SJCRH30 (cell line): ENCODE measurements at places on chromosomes 11 and 22. TPM values are rescaled to one million over a fixed set of nuclear protein-coding genes. Genes with fewer than 3 reads are reported as not detected.

DNA sequence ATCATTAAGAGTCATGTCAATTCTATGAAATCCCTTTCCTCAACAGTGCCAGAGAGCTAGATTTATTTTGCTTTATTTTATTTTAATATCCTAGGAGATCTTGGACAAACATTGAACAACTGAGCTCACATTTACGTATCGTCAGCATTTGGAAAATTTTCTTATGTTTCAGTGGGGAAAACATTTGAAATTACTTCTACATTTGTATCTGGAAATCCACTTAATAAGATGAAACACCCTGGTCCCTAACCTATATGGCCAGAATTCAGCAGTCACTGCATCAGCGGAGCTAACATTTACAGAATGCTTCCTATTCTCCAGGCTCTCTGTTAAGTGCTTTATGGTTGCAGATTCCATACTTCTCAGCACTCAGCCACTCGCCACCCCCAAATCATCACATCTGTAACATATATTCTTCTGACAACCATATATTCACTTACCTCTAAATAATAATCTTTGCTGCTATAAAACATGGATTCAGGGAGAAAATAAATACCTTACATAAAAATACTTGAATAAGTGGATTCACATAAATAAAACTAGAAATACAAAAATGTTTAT lies 773.9 kb downstream of the JRKL start:
- DNase-seq = no peak

DNA sequence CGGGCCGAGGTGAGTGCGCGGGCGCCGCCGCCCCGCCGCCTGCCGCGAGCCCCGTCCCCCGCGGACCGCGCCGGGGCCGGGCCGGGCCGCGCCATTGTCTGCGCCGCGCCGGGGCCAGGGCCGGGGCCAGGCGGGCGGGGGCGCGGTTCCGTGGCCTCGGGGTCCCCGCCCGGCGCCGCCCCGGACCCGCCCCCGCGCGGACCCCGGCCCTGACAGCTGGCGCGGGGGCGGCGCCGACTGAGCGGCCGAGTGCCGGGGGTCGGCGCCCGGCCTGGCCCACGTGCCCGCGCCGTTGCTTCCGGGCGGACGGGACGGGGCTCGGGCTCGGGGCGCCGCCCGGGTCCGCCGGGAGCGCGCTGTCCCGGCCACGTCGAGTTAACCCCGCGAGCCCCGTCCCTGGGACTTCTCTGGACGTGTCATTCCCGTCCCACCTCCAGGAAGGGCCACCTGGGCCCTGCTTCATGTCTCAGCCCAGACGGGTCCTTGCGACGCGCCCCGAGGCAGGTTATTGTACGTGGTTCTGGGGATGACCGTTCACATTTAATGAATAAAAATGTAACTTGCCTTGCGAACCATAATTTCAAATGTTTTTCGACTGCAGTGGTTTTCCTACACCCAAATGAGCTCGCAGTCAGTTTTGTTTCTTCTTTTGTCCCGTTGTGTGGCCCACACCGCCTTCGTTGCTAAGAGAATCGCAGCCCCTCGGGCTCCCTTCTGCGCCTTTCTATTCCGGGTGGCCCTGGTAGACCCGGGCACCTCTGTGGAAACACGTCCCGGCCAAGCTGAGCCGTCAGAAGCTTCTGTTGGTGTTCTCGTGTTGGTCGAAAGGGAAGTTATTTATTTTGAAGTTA lies 562 bp downstream of the ZBED4 start:
- DNase-seq = peak; percentile 59

DNA sequence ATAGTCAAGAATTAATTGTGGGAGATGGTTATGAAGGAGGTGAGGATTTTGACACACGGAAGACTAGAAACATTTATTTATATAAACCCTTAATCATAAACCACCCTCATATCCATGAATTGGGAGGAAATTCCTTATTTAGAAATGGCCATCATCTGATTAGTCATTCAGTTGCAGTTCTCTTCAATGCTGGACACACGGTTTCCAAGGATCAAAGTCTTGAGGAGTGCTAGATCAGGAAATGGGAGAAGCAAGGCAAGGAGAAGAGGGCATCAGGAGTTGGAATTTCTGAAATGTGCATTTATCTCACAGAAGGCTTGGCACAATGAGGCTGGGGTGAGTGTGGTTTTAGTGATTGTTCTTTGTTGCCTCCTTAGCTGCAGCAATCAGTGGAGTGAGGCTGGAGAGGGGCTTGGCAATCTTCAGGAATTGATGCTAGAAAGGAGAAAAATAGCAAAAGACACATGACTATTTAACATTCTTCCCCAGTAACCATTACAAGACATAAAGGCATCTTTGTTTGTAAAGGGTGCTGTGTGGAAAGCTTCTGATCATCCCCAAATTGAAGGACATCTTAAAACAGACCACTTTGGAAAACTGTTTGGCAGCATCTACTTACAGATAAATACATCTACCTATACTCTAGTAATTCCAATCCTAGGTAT lies 21.6 kb upstream of the GDPD4 start:
- DNase-seq = no peak

GRCh38 chr11:19907839-19908238 lies 195.2 kb downstream of the NAV2 start:
- no peak for DNase-seq

DNA sequence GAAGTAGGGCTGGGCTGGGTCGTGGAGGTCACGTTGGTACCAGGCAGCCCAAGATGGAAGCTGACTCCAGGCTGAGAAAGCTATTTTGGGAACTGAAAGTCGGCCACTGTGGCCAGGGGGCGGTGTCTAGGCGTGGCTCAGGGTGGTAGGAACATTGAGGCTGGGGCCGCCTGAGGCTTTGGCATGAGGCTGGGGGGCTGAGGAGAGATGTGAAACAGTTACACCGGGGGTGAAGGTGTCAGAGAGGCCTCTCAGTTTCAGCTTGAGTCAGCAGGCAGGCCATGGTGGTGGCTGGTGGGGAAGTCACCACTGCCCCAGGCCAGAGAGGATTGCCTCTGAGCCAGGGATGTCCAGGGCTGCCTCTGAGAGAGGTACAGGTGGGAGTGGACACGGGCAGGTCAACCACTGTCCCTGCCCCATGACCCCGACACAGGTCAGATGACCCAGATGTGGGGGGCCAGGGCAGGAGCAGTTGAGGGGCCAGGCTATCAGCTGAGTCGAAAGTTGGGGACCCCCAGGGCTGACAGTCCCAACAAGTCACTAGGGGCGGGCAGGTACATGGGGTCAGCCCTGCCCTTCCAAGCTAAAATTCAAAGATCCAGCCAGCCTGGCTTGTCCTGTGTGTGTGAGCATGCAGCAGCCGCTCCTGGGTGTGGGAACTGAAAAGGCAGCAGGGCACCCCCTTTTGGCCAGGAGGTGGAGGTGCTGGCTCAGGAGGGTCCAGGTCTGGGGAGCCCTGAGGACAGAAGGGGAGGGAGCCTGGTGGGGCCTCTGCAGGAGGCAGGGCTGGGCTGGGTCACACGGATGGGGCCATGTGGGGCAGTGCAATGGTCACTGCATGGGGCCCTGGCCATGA lies 7.2 kb downstream of the KCNK7 start:
- peak; percentile 66 for DNase-seq

- DNase-seq = no peak
Observed at GRCh38 chr11:32137869-32138268, 47.0 kb downstream of the RCN1 start.

DNA sequence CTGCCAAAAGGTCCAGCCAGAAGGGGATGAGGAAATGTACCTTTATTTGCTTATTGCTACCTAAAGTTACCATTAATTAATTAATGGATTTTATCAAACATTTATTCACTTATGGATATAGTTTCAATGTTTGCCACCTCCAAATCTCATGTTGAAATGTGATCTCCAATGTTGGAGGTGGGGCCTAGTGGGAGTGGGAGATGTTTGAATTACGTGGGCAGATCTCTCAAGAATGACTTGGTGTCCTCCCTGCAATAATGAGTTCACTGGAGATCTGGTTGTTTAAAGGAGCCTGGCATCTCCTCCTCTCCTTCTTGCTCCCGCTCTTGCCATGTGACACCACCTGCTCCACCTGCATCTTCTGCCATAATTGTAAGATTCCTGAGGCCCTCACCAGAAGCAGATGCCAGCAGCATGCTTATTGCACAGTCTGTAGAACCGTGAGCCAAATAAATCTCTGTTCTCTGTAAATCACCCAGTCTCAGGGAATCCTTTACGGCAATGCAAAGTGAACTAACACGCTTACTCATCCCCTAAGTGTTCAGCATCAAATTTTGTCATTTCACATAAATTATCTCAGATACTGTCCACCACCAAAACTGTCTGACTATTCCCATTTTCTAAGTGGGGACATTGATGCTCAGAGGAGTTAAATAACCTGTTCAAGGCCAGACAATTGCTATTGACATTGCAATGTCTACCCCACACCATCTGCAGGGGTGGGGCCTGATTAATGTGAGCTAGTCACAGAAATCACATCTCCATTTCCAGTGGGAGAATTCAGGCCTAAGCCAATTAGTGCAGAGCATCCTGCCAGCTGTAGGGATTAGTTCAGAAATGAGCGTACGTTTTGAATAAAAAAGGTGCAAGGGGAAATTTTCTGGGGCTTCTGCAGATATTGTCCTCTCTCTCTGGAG lies 51.6 kb upstream of the SYN3 start:
- DNase-seq = no peak

DNA sequence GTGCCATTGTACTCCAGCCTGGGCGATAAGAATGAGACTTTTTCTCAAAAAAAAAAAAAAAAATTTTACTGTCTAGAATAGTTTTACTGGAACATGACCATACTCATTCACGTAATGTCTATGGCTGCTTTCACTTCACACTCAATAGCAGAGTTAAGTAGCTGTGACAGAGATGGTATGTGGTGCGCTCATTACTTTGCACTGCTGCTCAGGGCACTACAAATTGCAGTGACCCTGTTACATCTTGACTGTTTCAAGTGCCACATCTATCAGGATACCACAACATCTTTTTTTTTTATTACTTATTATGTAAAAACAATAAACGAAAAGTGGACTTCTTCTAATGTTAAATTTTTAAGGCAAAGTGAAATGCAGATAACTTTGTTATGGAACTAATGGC lies 110.3 kb downstream of the ARHGAP20 start:
- DNase-seq = no peak

- DNase-seq = no peak
Observed at GRCh38 chr22:40641269-40641668, 4.8 kb upstream of the MRTFA start.

- no peak for DNase-seq
Observed at GRCh38 chr11:16793511-16793910, 55.1 kb downstream of the C11orf58 start.

DNA sequence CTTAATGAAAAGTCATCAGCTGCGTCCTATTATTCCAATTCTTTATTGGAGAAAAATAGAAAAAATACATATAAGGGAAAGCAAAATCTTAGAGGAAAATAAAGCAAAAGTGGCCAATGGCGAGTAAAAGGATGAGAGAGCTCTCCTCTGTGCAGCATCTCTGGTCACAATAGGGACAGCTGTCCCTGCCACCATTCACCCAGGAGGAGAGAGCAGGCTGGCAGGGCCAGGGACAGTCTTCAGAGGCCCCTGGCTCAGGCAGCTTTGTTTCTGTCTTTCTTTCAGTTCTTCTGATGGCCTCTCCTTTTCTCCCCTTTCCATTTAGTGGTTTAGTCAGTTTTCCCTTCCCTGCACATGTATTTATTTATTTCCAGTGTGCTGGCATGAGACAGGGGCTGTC lies 941.3 kb downstream of the NTM start:
- no peak for DNase-seq

DNA sequence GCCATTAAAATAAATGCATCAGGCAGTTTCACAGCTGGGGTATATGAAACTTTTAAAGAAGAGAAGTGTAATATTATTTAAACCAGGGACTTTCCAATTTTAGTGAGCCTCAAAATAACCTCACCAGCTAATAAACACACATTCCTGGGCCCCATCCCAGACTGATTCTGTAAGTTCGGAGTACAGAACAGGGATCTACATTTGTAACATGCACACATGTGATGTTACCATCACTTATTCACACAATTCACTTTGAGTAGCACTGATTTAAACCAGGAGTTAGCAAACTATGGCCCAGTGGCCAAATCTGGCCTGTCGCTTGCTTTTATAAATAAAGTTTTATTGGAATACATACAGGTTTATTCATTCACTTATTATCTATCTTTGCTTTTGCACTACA lies 62.0 kb downstream of the STK33 start:
- DNase-seq = no peak

The KCNA4 gene
- not detected in 2 replicates for total RNA-seq

The HSPA8 gene
- 2,768 and 2,819 TPM in 2 replicates for total RNA-seq

The AKIP1 gene
- 22.6 and 22.7 TPM in 2 replicates for total RNA-seq

The FJX1 gene
- 14.6 and 14.9 TPM in 2 replicates for total RNA-seq

The DDI1 gene
- 0.10 TPM in 1 of 2 replicates, not detected in the other for total RNA-seq

The SMIM35 gene
- total RNA-seq = not detected in 2 replicates

The P2RY2 gene
- total RNA-seq = not detected in 2 replicates

The ACTN3 gene
- total RNA-seq = not detected in 2 replicates

The VSIG10L2 gene
- total RNA-seq = 0.02 TPM in 1 of 2 replicates, not detected in the other
